Suprapubic skin (tissue), 4 donors: ENCODE measurements at places on chromosomes 7 and 10. TPM values are rescaled to one million over a fixed set of nuclear protein-coding genes. Genes with fewer than 3 reads are reported as not detected.

- no peak overlapping the region for H3K4me3 ChIP-seq
- no peak overlapping the region for H3K27ac ChIP-seq
- no peaks in the 10 kb centered on the region for H3K27me3 ChIP-seq
- no peak for DNase-seq
Measured at GRCh38 chr10:43969506-43969905, 320.8 kb upstream of the ZNF32 start.

The PAX4 gene
- total RNA-seq: not detected

The LIPM gene
- 33.0 TPM for total RNA-seq

The JCAD gene
- 6.7 TPM for total RNA-seq

The ENTPD1 gene
- total RNA-seq: 13.7 TPM
